Stimulated activated CD4-positive, alpha-beta T cell treated with anti-CD3 and anti-CD28 coated beads, Interleukin-1b, Interleukin-23, amount 100 ng/mL, for 24 hours (primary cell): ENCODE measurements at places on chromosomes 13 and 19.
A peak's percentile ranks its signal among the peaks of the same experiment; 100 is the strongest.

DNA sequence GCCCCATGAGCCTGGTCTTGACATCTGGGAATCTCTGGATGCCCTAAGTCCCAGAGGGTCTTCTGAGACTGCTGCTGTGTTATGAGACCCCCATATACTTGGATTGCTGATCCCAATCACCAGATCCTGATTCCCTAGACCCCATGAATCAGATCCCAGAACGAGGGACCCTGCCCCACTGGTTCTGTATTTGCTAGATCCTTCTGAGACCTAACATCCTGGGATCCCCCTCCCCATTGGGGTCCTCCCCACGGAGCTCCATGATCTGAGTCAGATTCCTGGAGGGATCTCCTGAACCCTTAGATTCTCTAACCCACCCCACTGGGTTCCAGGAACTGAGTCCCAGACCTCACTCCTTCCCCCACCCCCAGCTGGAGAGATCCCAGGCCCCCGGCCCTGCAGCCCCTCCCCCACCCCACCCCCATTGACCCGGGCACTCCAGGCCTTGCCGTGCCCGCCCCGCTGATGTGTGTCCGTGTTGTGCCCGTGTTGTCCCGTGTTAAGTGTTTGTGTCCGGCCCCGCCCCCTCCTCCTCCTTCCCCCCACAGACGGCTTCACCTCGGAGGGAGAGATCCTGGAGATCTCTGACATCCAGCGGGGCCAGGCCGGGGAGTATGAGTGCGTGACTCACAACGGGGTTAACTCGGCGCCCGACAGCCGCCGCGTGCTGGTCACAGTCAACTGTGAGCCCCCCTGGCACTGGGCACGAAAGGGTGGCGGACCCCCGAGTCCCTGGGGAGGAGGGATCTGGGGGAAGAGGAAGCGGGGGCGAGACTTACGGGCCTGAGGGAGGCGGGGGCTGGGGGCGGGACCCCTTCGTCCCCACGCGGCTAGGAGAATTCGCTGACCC lies 15.0 kb downstream of the IGLON5 start:
- no peak for DNase-seq

GRCh38 chr19:10776900-10777650 lies 58.9 kb downstream of the TMED1 start:
- no peak for DNase-seq

DNA sequence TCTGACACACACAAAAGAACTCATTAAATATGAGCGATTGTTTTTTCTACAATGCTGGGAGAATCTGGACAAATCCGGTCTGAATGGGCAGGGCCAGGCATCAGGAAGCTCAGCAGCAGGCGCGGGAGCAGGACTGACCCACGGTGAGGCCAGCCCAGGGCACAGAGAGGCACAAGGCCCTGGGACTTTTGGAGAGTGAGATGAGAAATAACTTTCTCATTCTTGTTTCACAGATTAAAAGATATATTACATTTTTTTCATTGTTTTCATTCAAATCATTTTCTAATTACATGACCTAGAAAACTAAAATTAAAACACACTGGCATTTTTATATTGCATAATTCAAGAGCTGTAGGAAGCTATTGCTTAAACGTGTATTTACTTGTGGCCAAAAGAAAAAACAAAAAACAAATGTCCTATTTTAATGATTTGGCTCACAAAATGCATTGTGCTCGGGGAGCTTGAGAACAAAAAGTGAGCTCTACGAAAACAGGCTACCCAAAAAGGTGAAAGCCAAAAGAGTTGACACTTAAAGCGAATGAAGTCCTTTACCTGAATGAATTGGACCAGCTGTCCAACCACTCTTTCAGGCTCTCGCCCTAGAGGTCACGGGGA lies 133.1 kb downstream of the TNFRSF19 start:
- DNase-seq: no peak

- DNase-seq: no peak
These were observed at the start of gene GNG8 for GRCh38 chr19:46635920-46636761. TSS of gene GNG8 (minus strand) at chr19:46636202. CDS start at chr19:46634682, 1,520 bp downstream.

DNA sequence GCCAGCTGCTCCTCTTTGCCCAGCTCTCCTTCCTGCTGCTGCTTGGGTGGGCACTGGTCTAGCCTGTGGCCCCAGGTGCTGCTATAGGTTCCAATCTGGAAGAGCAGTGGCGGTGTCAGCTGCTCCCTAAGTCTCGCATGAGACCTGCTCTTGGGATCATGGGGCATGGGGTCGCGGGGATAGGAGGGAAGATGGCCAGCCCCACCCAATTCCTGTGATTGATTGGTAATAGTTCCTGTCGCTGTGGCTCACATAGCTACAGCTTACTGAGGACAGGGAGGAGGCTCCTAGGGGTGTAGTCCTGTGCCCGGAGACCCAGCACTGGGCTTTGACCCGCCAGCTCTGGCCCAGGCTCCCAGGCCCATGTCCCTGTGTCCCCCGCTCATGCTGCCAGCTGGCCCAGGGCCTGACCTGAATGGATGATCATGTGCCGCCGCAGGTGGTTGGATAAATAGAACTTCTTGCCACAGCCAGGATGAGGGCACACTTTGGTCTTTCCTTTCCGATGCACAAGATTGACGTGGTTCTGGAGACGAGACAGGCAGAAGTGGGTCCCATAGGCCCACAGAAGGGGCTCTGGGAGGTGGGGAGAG lies 4.5 kb upstream of the ELAVL3 start:
- no peak for DNase-seq

- DNase-seq: no peak
These were observed 24.6 kb downstream of the NOSIP start for GRCh38 chr19:49555600-49556411.

- DNase-seq: peak; percentile 32
These were observed 38.7 kb downstream of the NFIX start for GRCh38 chr19:13033819-13034611.

- DNase-seq: no peak
These were observed 292.2 kb downstream of the MZT1 start for GRCh38 chr13:72435251-72435650.

- DNase-seq: no peak
These were observed 3.2 kb upstream of the HS6ST3 start for GRCh38 chr13:96086736-96087135.

GRCh38 chr13:40666933-40667621 lies 636 bp upstream of the FOXO1 start:
- DNase-seq: no peak

GRCh38 chr19:14023404-14024235 lies 4.3 kb upstream of the RLN3 start:
- no peak for DNase-seq

GRCh38 chr13:107808389-107808788 lies 406.9 kb downstream of the LIG4 start:
- DNase-seq: no peak

GRCh38 chr19:1968279-1969175 lies 27.6 kb downstream of the CSNK1G2 start:
- DNase-seq: no peak

GRCh38 chr13:80361883-80362327 lies 21.0 kb upstream of the SPRY2 start:
- no peak for DNase-seq

- no peak for DNase-seq
These were observed 11.0 kb downstream of the PLEKHG2 start for GRCh38 chr19:39423258-39424086.

GRCh38 chr19:40469011-40469410 lies 2.2 kb downstream of the SPTBN4 start:
- DNase-seq: no peak

- no peak for DNase-seq
These were observed 29.7 kb upstream of the MIER2 start for GRCh38 chr19:374183-374885.

- no peak for DNase-seq
These were observed 181.9 kb downstream of the SHISA2 start for GRCh38 chr13:25869941-25870340.

- no peak for DNase-seq
These were observed 3.0 kb upstream of the CEACAM1 start for GRCh38 chr19:42531313-42531712.

- no peak for DNase-seq
These were observed 42.1 kb downstream of the NAA16 start for GRCh38 chr13:41352935-41353840.

GRCh38 chr19:32498648-32499200 lies 82.3 kb upstream of the PDCD5 start:
- DNase-seq: no peak

DNA sequence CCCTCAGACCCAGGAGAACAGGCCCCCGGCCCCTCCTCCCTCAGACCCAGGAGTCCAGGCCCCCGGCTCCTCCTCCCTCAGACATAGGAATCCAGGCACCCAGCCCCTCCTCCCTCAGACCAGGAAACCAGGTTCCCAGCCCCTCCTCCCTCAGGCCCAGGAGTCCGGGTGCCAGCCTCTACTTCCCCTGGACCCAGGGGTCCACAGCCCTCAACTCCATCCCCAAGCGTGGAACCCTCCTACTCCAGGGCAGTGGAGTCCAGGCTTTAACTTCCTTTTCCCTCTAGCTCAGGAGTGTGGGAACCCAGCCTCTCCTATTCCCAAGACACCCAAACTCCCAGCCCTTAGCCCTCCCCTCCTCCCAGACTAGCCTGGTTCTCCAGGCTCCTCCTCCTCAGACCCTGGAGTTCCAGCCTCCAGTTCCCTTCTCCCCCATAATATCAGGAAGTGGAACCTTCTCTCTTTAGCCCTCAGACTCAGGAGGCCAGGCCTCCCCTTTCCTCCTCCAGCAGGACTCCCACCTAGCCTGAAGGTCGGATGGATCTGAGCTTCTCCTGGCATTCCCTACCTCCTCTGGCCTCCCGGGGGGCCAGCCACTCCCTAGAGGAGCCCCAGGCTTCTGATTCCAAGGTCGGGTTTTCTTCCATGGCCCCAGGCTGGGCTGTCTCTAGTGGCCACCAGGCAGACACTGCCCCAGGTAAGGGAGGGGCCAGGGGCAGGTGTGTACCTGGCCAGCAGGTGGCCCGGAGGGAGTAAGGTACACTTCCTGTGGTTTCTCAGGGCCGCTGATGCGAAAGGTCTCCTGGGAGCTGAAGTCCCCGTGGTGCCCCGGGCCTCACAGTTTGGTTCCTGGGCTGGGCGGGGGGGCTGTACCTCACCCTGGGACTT lies at the start of gene TMC4:
Gene TMC4 (minus strand): TSS at position 690 of the 888 bp plus-strand sequence. CDS start 43 bp downstream, at position 647.
- DNase-seq: no peak

DNA sequence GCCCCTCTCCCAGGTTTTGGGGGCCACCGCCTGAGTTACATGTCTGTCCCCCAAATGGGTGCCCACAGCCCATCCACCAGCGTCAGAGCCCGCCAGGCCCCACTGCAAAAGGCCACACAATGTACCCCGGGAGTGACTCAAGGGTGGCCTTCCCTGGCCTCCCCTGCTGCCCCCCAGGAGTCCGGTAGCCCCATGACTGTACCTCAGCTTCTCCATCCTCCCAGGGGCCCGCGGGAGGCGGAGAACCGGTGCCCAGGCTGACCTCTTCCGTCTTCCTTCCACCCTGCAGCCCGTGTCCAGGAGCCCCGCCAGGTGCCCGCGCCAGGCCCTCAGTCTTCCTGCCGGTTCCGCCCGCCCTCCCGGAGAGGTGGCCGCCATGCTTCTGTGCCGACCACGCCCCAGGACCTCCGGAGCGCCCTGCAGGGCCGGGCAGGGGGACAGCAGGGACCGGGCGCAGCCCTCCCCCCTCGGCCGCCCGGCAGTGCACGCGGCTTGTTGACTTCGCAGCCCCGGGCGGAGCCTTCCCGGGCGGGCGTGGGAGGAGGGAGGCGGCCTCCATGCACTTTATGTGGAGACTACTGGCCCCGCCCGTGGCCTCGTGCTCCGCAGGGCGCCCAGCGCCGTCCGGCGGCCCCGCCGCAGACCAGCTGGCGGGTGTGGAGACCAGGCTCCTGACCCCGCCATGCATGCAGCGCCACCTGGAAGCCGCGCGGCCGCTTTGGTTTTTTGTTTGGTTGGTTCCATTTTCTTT lies 10.3 kb downstream of the CBARP start:
- no peak for DNase-seq

- no peak for DNase-seq
These were observed 23.9 kb downstream of the TJP3 start for GRCh38 chr19:3732108-3732507.

- no peak for DNase-seq
These were observed 32.4 kb downstream of the GJA3 start for GRCh38 chr13:20128459-20128931.

GRCh38 chr19:32537580-32537979 lies 43.4 kb upstream of the PDCD5 start:
- no peak for DNase-seq

DNA sequence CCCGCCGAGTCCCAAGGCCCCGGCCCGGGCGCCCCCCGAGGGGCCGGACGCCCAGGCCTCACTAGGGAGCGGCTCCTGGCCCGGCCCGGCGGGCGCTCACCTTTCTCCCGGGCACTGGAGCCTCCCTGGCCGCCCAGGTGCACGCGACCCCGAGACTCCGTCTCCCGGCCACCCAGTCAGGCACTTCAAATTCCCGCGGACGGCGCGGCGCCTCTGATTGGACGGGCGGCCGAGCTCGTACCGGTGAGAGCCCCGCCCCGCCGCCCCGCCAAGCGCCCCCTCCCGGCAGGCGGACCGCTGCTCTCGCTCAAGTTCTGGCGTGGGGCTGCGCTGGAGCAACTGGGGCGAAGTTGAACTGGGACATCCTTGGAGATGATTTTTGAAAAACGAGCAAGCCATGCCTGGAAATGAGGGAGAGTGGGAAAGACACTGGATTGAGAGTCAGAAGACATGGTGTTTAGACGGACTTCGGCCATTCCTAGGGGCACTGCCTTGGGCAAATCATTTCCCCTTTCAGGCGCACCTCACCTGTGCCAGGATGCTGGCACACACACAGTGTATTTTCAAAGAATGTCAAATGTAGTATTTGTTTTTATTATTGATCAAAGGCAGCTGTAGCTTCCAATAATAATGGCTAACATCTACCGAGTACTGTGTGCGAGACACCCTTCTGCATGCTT lies 485.3 kb downstream of the UQCRFS1 start:
- no peak for DNase-seq

DNA sequence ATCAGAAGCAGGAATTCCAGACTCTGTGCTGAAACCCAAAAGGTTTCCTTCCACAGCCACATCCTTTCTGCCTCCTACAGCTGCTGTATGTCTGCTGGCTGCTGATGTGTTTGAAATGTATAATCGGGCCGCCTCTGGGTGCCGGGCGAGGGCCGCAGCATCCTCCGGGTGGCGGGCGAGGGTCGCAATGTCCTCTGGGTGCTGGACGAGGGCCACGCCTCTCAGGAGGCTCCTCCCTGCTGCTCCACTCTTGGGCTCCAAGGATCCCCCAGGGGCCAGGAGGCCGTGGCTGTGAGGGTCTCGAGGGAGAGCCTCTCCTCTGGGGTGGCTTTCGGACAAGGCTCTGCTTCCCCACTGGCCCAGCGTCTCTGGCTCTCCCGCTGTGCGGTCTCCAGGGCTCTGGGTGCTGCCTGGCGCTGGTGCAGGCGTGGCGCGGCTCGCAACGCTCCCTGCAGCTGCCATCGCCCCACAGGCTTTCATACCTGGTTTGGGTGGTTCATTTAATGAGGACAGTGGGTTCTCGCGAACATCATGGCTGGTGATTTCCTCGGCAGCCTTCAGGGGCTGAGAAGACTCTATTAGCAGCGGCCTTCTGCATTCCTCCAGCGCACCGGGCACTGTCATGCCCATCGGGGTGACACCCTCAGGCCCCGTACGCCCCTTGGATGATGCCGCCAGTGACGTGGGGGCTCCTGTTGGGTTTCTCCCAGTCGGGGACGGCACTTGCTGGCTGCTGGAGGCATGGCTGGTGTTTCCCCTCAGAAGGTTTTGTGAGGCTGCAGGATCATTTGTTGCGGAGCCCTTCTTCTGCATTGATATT lies 41.8 kb upstream of the GRTP1 start:
- DNase-seq: no peak

GRCh38 chr19:13079542-13079986 lies 23.1 kb downstream of the LYL1 start:
- DNase-seq: no peak

GRCh38 chr13:29563941-29564340 lies 31.5 kb downstream of the SLC7A1 start:
- DNase-seq: no peak
